ENCODE measurements at places on chromosomes 12 and 14.

DNA sequence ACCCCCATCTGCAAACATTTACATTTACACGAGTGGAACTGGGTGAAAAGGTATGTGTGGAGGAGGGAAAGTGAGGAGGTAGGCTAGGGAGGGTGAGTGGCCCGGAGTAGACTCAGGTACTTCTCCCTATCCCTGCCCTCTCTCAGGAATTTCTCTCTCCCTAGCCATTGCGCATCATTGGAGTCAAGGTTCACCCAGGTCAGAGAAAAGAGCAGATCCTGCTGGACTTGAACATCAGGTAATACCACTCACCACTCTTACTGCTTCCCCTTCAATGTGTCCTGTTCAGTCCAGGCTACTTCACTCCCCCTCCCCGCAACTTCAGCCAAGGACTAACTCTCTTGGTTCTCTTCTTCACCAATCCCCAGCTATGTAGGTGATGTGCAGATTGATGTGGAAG, 2.8 kb downstream of the ESYT1 start:
- no peak for DNase-seq

DNA sequence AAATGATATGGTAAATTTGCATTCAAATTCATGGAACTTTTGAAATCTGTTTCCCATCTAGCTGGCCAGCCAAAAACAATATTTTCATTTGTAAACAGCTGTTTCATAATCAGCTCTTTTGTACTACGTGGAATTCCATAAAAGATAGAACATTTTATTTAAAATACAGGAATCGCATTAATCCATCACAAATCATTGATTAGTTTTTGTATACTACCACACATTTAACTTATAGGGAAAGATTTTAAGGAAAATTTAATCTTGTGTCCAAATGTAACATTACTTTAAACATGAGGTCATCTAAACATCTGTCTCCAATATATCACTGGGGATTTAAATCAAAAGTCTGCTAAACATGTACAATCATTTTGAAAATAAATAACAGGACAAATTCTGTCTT, 33.5 kb downstream of the SLC25A21 start:
- DNase-seq = no peak

DNA sequence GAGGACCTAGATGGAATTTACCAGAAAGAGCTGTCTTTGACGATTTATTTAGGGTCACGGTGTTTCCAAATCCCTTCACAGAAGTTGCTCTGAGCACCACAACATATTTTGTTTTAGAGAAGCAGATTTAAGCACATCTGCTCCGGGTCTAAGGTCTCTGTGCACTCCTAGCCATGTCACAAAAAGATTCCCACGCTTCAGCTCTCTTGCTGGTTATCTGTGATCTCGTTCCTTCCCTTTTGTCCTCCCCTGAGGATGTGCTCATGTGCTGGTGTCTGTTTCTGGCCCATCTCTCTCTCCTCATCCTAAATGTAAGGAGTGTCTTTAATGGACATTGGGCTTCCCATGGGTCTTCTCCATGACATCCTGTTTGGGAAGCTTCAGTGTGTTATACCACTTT, 53.7 kb upstream of the GNPNAT1 start:
- no peak for DNase-seq

GRCh38 chr14:97878727-97879126, 1081.5 kb downstream of the VRK1 start:
- no peak for DNase-seq

DNA sequence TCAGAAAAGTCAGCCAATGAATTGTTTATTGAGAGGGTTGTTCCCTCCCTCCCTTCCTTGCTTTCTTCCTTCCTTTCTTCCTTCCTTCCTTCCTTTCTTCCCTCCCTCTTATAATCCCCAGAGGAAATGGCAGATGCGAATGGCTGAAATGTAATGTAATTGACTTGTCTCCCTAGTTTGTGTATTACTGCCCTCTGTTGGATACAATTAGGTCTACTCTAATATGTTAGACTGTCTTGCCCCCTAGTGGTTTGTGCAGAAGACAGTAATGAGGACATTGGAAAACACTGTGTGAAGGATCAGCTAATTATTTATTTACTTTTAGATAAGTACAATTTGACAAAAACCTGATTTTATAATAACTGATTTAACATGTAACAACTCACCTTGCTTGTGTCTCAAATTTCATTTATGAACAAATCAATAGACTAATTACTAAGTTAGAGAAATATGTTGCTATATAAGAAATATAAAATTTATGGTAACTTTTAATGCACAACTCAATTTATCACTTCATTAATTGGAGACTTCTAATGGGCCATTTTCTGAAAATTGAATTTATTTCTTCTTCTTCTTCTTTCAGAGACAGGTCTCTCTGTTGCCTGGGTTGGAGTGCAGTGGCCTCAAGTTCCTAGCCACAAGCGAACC, 229.8 kb upstream of the LRIG3 start:
- peak; percentile 4 for DNase-seq

DNA sequence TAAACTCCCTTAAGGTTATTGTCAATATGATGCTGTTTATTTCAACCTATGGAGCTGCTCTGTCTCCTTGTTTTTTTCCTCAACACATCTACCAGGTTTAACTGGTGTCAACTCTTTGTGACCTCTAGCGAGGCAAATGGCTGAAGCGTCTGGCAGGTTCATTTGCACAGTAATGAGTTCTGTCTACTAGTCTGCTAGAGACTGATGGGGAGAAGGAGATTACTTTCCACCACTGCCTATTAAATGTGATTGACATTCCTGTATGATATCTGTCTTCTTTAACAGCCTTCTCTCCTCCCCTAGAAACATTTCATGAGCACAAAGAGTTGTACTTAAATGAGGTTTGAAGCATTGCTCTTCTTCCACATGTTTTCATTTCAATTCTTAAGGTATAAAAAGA, 253.7 kb downstream of the SLC6A15 start:
- DNase-seq = no peak

- peak; percentile 55 for DNase-seq
Observed at GRCh38 chr12:54294152-54294952, 6.5 kb downstream of the NFE2 start.

DNA sequence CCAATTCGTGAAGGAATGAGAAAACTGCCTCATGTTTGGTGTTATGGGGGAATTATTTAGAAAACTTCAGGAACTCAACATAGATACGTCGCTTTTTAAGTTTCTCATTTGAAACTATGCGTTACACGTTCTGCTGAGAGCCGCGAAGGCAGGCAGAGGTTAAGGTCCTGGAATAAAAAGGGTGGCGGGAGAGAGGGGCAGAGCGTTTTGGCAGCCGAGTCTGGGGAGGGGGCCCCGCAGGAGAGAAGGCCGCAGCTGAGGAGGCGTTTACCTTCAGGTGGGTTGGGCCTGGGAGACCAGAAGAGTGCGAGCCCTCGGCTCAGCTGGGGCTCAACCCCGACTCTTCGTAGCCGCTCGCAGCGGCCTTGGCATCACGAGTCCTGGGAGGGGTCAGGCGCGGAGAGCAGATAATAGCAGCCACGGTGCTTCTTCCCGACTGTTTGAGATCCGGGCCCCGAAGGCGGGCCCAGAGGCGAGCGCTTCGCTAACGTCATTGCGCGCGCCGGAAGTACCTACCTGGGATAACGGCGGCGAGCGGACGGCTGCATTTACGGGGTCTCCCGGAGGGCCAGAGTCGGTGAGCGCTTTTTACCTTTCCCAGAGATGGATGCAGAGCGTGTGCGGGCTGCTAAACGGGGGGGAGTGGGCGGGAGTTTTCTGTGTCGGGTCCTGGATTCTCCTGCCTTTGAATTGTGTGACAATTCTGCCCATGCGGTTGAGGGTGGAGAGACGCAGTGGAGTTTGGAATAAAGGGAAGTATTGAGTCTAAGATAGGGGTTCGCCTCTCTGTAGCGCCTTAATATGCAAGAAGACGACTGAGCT, at the start of the genes PPHLN1 and ZCRB1:
Gene PPHLN1, plus strand, starts transcription at position 515 of the 822 bp plus-strand sequence. CDS start 9,736 bp downstream, outside the sequence.
Gene ZCRB1, minus strand, starts transcription at position 442 of the 822 bp plus-strand sequence. CDS start 1,992 bp downstream, outside the sequence.
- DNase-seq = peak; percentile 61

- no peak for DNase-seq
Observed at GRCh38 chr14:71588028-71588427, 344.2 kb upstream of the RGS6 start.

GRCh38 chr12:74539765-74540526, 2.3 kb downstream of the ATXN7L3B start:
- DNase-seq = no peak

Data from GM12891 (cell line).